ENCODE measurements at places on chromosomes 13 and 19. TPM values are rescaled to one million over a fixed set of nuclear protein-coding genes. Genes with fewer than 3 reads are reported as not detected.

The DPRX gene
- not detected for total RNA-seq

The IGFL3 gene
- total RNA-seq, result 2.4 TPM

The KPTN gene
- total RNA-seq, result 5.9 TPM

The POU4F1 gene
- not detected for total RNA-seq

The FAM83E gene
- 0.30 TPM for total RNA-seq

The N4BP2L1 gene
- total RNA-seq, result 0.59 TPM

The MIA gene
- not detected for total RNA-seq

The P2RY11 gene
- 5.5 TPM for total RNA-seq

The KLK12 gene
- total RNA-seq, result not detected

The ANGPTL8 gene
- not detected for total RNA-seq

The C13orf42 gene
- total RNA-seq, result not detected

The PDX1 gene
- total RNA-seq, result not detected

The HIF3A gene
- total RNA-seq, result 2.4 TPM

The ZNF317 gene
- total RNA-seq, result 17.1 TPM

The FRY gene
- total RNA-seq, result 32.3 TPM

The SLC25A41 gene
- not detected for total RNA-seq

The KLK2 gene
- not detected for total RNA-seq

The GIPR gene
- not detected for total RNA-seq

The EFNB2 gene
- 63.7 TPM for total RNA-seq

The KIR2DL4 gene
- total RNA-seq, result not detected

The NBEA gene
- 24.2 TPM for total RNA-seq

The LINGO3 gene
- total RNA-seq, result not detected

The WDR62 gene
- 4.6 TPM for total RNA-seq

The C19orf67 gene
- total RNA-seq, result not detected

The DLEU7 gene
- total RNA-seq, result not detected

The CLIP3 gene
- total RNA-seq, result 22.8 TPM

The GPR12 gene
- total RNA-seq, result not detected

The C19orf38 gene
- total RNA-seq, result 0.30 TPM

The UHRF1 gene
- total RNA-seq, result 46.6 TPM

The OLFM4 gene
- total RNA-seq, result not detected

The CCNA1 gene
- total RNA-seq, result 1.2 TPM

The CEACAM19 gene
- total RNA-seq, result 0.30 TPM

The ZNF134 gene
- total RNA-seq, result 17.9 TPM

The PSPN gene
- 1.4 TPM for total RNA-seq

The PRODH2 gene
- not detected for total RNA-seq

The ZIM2 gene
- total RNA-seq, result not detected

The B3GNT8 gene
- total RNA-seq, result 0.88 TPM
